Stimulated activated CD8-positive, alpha-beta memory T cell treated with anti-CD3 and anti-CD28 coated beads, Interleukin-4, amount 100 ng/mL, for 4 hours (primary cell): ENCODE measurements at places on chromosomes 4 and X.

GRCh38 chrX:106436691-106437090 lies 175.1 kb upstream of the RADX start:
- no peak for DNase-seq

DNA sequence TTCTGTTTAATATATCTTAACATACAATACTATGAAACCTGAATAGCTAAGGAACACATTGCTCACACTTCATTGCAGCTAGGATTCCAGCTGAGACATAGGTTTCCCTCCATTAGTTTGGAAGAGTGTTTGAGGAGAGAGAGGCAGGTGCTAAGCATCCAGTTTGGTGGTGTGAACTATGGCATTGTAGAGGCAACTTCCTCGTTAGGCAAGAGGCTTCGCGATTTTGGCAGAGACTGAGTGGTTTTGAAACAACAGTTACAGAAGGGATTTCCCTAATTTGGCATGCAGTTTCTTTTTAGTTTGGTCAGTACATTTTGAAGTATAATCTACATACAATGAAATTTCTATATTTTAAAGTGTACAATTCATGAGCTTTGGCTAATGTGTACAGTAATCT lies 117.1 kb upstream of the BMP3 start:
- no peak for DNase-seq

DNA sequence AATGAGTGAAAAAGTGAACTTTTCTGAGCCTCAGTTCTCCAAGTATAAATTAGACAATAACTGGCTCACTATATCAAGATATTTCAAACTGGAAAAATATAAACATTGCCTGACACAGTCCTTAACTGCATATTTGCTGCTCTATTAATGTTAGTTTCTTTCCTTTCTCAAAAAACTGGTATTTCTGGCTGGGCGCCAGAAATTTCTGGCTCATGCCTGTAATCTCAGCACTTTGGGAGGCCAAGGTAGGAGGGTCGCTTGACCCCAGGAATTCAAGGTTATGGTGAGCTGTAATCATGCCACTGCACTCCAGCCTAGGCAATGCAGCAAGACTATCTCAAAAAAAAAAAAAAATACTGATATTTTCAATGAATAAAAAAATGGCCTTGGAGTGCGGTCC lies 227.0 kb downstream of the MAGEB17 start:
- no peak for DNase-seq

GRCh38 chrX:79259073-79259689 lies 108.0 kb downstream of the ITM2A start:
- peak; percentile 12 for DNase-seq

- DNase-seq, result no peak
These were observed 115.8 kb downstream of the CORIN start for GRCh38 chr4:47721892-47722575.
